Panc1 (cell line): ENCODE measurements at places on chromosomes 5 and 9.

GRCh38 chr5:127517110-127517479, 345 bp upstream of the PRRC1 start:
- peak; percentile 18 for DNase-seq
- H3K27me3 ChIP-seq = no peaks in the 10 kb centered on the region
- H3K27ac ChIP-seq = peak overlapping the region; percentile 91
- H3K36me3 ChIP-seq = no peaks in the 10 kb centered on the region; the same call in 1 of the 2 replicates

- H3K4me1 ChIP-seq = no peaks in the 10 kb centered on the region
- DNase-seq = peak; percentile 47
- H3K27ac ChIP-seq = no peak overlapping the region
- no peak overlapping the region for H3K4me3 ChIP-seq
Measured at GRCh38 chr9:76704593-76705204, 59.5 kb upstream of the PCA3 start.

GRCh38 chr9:69421908-69422801, 97.1 kb downstream of the ENTREP1 start:
- H3K4me3 ChIP-seq = no peak overlapping the region
- H3K27ac ChIP-seq = no peak overlapping the region
- H3K4me1 ChIP-seq = no peaks in the 10 kb centered on the region
- no peaks in the 10 kb centered on the region for H3K27me3 ChIP-seq

- H3K27ac ChIP-seq = no peak overlapping the region
- no peak for DNase-seq
- no peaks in the 10 kb centered on the region for H3K4me1 ChIP-seq
- H3K4me3 ChIP-seq = no peak overlapping the region
Measured at GRCh38 chr9:89574309-89574708, 30.5 kb upstream of the GADD45G start.

DNA sequence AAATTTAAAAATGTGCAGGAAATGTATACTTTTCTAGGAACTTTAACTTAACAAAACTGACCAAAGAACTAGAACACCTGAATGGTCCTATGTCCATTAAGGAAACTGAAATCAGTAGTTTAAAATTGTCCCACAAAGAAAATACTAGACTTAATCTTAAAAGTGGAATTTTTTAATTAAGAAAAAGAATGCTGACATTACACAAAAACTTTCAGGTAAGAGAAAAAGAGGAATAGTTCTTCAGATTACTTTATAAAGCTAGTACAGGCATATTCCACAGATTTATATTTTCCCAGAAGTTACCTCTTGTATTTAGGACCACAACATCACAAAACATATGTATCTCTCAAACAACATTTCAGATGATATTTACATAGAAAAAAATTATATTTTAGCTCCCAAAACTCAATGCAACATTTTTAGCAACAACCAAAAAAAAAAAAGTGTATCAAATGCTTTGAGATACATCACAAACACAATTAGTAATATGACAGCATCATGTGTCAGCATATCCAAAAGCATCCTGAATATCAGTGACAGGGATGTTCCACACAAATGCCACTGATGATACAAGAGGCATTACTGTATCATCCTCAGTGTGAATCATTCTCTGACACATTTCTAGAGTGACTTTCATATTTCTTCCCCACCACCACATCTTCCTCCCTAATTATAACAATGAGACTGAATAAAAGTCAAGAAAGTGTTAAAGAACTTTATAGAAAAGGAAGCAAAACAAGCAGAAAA, 264.0 kb downstream of the EPB41L4A start:
- no peaks in the 10 kb centered on the region for H3K36me3 ChIP-seq
- no peak overlapping the region for H3K4me3 ChIP-seq
- no peak for DNase-seq
- H3K4me1 ChIP-seq = no peaks in the 10 kb centered on the region
- H3K27me3 ChIP-seq = peaks cover 8% of the 10 kb centered on the region; the same call in 1 of the 2 replicates
- H3K27ac ChIP-seq = no peak overlapping the region
